ENCODE measurements at places on chromosomes 13 and 19. TPM values are rescaled to one million over a fixed set of nuclear protein-coding genes. Genes with fewer than 3 reads are reported as not detected.

The PEAK3 gene
- not detected for total RNA-seq

The FXYD1 gene
- total RNA-seq: not detected

The LPAR2 gene
- 37.4 TPM for total RNA-seq

The TMEM272 gene
- total RNA-seq: not detected

The TINCR gene
- total RNA-seq: 1.1 TPM

The CNN1 gene
- not detected for total RNA-seq

The FFAR2 gene
- not detected for total RNA-seq

The REEP6 gene
- 2.7 TPM for total RNA-seq

The THAP8 gene
- total RNA-seq: 8.1 TPM

The ZNF763 gene
- total RNA-seq: 0.61 TPM

The CEACAM16 gene
- not detected for total RNA-seq

The CNOT3 gene
- 12.9 TPM for total RNA-seq

The LCP1 gene
- total RNA-seq: 0.86 TPM

The ZNF729 gene
- not detected for total RNA-seq

The UPK1A gene
- total RNA-seq: not detected

The OR7A5 gene
- not detected for total RNA-seq

The ZNF563 gene
- total RNA-seq: 4.5 TPM

The CHAF1A gene
- 19.3 TPM for total RNA-seq

The FGF22 gene
- not detected for total RNA-seq

The ZNF71 gene
- total RNA-seq: 8.2 TPM

The ZNF497 gene
- total RNA-seq: 1.3 TPM

The CEBPA gene
- total RNA-seq: 1.2 TPM

The CEACAM4 gene
- total RNA-seq: not detected

The SIGLEC5 gene
- not detected for total RNA-seq

The MARCHF2 gene
- total RNA-seq: 52.5 TPM

The FUT3 gene
- 0.31 TPM for total RNA-seq

The R3HDM4 gene
- 60.8 TPM for total RNA-seq
